NCI-H1092 (cell line): ENCODE measurements at places on chromosomes 5 and 9.

- no peak for DNase-seq
These were observed 214.4 kb upstream of the RORB start for GRCh38 chr9:74282526-74283253.

DNA sequence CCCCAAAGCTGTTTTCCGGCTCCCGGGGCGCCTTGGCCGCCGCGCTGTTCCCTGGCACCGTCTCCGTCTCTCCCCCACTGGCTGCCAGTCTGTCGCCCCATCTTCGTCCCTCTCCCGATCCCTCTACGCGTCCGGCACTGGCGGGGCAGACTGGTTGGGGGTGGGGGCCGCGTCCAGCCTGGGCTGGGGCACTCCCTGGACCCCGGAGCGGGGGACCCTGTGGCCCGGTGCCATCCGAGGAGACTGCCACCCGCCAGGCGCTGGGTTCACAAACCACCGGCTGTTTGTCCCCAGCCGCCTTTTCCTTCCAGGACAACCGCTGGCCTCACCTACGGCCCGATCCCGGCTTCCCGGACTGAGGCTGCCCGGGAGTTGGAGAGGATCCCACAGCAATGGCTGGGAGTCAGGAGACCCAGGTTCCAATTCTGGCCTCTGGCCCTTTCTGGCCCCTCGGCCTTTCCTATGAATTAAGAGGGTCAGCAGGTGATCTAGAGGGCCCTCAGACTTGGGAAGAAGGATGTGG lies 1.0 kb upstream of the FIBCD1 start:
- no peak for DNase-seq

DNA sequence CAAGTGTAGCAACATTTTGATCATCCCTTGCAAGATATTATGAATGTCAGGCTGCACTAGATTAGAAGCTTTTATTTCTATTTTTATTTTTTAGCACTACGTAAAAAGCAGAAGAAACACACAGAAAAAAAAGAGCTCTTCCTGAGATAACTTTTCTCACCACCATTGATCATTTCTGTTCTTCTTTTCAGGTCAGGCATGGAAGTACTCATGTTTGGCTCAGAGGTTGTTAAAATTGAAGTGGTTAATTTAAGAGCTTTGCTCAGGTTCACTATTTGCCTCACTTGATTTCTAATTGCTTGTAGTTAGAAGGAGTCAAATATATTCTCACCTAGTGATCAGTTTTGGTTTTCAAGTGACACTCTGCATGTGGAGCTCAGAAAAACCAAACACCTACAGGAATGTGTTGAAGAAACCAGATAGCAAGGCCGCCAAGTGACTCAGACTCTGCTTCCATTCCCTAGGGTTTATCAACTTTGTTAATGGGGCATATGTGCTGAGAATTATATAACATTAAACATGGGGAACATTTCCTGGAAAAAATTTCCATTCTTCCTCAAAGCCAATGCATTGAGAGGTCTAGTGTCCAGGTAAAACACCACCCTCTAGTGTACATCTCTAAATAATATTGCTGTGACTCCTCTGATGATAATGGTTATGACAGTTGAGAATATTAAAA lies 679.8 kb downstream of the CETN3 start:
- DNase-seq = no peak

GRCh38 chr9:35952526-35953191 lies 5.3 kb downstream of the OR2S2 start:
- DNase-seq = no peak

DNA sequence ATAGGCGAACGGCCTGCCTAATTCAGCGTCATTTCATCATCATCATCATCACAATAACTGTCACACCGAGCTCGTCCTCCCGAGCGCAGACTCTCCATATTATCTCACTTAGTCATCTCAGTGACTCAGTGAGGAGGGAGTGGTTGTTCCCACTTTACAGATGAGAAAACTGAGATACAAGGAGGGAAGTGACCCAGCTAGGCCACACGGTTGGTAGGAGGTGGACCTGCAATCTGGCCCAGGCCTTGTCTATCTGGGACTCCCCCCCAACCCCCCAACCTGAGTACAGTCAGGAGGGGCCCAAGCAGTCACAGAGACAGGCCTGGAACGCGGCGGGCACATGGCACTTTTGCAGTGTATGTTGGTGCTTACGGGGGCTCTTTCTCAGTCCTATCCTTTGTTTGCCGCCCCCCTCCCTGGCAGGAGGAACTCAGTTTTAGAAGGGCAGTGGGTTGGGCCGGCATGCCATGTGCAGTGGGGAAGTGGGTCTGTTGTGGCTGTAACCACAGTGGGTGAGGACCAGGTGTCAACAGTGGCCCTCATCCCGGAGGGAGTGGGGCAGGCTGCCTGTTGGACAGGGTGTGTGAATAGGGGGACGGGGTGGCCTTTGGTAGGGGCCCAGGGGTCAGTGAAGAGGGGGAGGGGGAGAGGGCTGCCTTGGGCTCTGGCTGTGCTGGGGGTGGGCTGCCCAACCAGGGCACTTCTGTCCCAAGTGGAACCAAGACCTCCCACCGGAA lies 1.7 kb upstream of the RXRA start:
- no peak for DNase-seq

- no peak for DNase-seq
These were observed 27.6 kb upstream of the CCDC112 start for GRCh38 chr5:115324021-115324420.

DNA sequence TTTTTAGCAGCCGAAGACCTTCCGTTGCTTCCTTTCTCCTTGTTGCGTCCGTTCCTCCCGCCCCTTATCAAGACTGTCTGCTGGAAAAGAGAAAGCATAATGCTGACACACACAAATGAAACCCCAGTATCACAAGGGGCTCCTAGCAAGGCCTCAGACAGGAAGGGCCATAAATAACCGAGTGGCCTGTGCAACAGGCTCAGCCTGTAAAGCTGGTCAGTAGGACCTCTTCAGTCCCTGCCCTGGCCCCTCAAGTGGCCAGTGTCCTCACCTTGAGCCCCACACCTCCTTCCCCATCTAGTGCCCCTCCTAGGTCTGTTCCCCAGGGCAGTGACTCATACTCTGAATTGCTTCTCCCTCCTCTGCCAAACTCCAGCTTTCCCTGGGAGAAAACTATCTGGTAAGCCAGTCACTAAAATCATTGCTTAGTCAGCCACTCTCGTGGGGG lies 174.6 kb upstream of the IL12B start:
- no peak for DNase-seq

- DNase-seq = no peak
These were observed 19.2 kb downstream of the DMAC1 start for GRCh38 chr9:7780261-7780988.

DNA sequence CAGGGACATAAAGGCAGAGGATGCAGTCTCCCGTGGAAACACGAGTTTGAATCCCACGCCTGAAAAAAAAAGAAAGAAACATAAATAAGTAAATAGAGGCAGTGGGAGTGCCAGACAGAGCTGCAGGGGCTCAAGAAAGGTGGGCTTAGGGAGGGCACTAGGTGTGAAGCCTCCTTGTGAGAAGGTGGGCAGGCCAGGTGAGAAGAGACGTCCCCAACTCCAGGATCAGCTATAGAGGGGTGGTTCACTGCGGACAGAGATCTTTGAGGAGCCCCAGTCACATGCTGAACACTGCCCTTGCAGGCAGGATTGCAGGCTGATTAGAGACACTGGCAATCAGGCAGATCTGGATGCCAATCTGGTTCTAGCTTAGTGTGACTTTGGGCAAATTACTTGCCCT lies 172.1 kb downstream of the RGS3 start:
- no peak for DNase-seq

DNA sequence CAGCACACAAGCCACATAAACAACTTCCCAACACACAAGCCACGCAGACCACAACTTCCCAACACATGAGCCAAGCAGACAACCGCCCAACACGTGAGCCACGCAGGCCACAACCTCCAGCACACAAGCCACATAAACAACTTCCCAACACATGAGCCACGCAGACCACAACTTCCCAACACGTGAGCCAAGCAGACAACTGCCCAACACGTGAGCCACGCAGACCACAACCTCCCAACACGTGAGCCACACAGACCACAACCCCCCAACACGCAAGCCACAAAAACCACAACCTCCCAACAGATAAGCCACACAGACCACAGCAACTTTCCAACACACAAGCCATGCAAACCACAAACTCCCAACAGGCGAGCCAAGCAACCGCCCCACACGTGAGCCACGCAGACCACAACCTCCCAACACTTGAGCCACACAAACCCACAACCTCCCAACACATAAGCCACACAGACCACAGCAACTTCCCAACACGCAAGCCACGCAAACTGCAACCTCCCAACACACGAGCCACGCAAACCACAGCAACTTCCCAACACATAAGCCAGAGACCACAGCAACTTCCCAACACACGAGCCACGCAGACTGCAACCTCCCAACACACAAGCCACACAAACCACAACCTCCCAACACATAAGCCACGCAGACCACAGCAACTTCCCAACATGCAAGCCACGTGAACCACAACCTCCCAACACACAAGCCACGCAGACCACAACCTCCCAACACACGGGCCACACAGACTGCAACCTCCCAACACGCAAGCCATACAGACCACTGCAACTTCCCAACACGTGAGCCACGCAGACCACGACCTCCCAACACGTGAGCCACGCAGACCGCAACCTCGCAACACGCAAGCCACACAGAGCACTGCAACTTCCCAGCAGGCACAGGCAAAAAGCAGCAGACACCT lies 10.1 kb downstream of the BRD9 start:
- DNase-seq = no peak

GRCh38 chr5:80216753-80217596 lies 38.9 kb downstream of the SERINC5 start:
- DNase-seq = peak; percentile 88

GRCh38 chr9:124347968-124348358 lies 67.3 kb downstream of the PSMB7 start:
- no peak for DNase-seq

DNA sequence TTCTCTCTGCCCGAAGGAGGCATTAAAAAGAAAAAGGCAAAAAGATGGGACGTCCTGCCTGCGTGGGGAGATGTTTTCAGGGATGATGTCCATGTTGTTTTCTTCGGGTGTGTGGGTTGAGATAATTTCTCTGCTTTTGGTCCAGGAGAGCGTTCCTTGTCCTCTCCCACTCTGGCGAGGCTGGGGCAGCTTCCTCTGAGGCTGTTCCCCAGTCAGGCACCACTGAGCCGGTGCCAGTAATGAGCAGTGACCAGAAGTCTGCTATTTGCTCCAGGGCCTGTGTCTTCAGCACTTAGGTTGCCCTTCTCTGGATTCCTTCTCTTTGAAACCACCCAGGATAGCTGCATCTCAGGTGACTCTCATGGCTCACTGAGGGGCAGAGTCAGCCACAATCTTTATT lies 71.5 kb downstream of the ACER2 start:
- DNase-seq = no peak

- peak; percentile 22 for DNase-seq
These were observed 472 bp downstream of the FBXO4 start for GRCh38 chr5:41925555-41925951.

- no peak for DNase-seq
These were observed 18.8 kb upstream of the PRLR start for GRCh38 chr5:35248843-35249780.

DNA sequence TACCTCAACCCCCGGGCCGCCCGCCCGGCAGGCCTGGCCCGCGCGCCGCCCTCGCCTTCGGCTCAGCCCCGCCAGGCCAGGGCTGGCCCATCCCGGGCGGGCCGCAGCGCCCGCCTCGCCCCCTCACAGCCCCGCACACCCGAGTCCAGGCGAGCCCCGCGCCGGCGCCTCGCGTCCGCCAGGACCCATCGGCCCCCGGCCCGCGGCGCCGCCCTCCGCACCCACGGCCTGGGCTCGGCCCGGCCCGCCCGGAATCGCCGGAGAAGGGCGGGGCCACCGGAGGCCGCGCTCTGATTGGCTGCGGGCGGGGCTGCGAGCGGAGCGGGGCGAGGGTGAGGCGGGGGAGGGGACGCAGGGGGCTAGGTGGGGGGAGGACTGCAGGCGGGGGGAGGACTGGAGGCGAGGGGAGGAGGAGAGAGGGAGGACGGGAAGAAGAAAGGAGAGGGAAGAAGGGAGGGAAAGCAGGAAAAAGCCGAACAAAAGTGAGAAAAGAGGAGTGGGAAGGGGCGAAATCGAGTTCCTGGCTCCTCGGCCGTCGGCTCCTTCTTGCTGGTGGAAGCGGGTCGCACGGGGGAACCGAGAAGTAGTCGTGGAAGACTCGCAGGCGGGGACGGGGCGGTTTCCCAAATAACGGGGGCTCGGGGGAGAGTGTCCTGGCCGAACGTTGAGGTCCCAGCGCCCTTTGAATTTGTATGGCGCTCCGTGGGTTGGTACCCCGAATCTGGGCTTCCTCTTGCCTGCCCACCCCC lies 472 bp upstream of the UBTD2 start:
- peak; percentile 46 for DNase-seq

DNA sequence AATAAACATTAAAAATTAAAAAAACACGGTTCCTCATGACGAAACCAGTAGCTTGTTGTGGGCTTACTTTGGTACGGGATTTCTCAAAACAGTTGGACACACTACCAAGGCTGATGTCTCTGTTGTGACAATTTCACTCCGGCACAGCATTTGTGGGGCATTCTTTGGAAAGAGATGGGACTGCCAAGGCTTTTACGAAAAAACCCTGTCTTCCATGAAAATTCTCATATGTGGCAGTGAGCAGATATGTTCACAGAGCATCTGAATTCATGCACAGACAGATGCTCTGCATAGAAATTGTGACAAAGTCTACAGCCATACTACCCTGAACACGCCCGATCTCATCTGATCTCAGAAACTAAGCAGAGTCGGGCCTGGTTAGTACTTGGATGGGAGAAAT lies 17.8 kb upstream of the SHROOM1 start:
- no peak for DNase-seq
